ENCODE measurements at places on chromosomes 4 and X.

- no peak for DNase-seq
Observed at GRCh38 chr4:4591071-4591470, 49.2 kb upstream of the STX18 start.

GRCh38 chr4:83022724-83023450 lies 12.1 kb upstream of the COPS4 start:
- DNase-seq = no peak

DNA sequence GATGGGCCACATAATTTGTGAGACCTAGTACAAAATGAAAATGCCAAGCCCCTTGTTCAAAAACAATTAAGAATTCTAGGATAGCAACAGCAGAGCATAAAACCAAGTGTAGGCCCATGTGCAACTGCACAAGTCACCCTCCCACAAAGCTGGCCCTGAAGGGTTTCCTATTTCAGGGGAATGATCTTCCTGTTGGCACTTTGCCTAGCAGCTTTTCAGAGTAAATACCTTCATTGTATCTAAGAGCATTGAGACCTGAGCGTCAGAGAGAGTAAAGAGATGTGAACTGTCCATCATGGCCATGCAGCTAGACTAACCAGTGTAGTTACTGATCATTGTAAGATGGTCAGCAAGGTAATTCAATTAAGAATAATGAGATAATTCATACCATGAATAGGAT lies 113.6 kb downstream of the CNKSR2 start:
- DNase-seq = peak; percentile 27

DNA sequence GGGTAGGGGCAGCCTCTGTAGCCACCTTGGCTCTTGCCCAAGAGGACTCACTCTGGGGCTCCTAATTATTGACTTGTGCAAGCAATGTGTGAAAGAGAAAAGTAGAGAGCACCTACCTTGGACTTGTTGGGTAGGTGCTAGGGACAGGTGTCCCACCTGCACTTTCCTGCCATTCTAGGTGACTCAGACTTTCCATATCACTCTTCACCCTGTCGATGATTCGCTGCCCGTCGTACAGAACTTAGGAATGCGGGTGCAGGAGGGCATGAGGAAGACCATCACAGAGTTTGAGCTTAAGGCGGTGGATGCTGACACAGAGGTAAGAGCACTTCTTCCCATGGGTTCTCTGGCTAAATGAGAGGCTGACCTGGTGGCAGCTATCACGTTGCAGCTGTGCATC lies 87.3 kb upstream of the ANXA3 start:
- DNase-seq = no peak

GRCh38 chrX:48694776-48695533 lies 1.6 kb upstream of the SUV39H1 start:
- DNase-seq = no peak

GRCh38 chrX:133638285-133638684 lies 223.0 kb upstream of the GPC4 start:
- peak; percentile 66 for DNase-seq

GRCh38 chr4:86975927-86976326 lies 41.1 kb downstream of the AFF1 start:
- DNase-seq = no peak

GRCh38 chr4:123166023-123166422 lies 230.6 kb upstream of the SPRY1 start:
- DNase-seq = no peak

GRCh38 chrX:115560978-115561604 lies at the start of gene PLS3:
Gene PLS3 (plus strand): TSS chrX:115561174. CDS start chrX:115610251, 49,077 bp downstream.
- peak; percentile 91 for DNase-seq

DNA sequence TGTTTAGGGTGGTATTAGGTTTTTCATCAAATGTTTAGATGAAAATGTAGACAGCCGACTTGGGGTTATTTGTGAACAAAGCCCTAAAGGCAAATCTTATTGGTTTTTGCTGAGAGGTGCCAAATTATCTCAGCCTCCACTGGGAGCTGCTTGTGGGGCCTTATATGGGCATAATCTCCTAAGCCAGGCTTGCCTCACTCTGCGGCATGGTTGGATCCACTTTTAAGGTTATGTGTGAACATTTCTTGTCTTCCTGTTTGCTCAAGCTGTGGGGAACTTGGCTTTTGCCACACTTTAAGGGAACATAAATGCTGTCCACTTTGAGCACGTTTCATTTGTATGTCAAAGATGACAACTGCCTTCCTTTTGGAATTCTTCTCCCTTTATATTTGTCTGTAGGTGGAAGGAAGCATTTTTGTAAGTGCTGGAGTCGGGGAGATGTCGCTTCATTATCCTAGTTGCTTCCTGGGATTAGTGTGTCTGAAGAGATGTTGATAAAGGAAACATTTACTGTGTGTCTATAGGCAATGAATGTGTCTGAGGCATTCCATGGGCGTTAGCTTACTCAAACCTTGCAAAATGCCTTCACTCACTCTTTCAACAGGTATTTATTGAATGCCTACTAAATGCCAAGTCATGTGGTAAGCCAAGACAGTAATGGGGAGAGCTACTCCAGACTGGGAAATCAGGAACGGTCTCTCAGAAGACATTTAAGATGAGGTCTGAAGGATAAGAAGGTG lies 78.3 kb downstream of the SLC9A6 start:
- no peak for DNase-seq
